ENCODE measurements at places on chromosomes 7 and 10. TPM values are rescaled to one million over a fixed set of nuclear protein-coding genes. Genes with fewer than 3 reads are reported as not detected.

DNA sequence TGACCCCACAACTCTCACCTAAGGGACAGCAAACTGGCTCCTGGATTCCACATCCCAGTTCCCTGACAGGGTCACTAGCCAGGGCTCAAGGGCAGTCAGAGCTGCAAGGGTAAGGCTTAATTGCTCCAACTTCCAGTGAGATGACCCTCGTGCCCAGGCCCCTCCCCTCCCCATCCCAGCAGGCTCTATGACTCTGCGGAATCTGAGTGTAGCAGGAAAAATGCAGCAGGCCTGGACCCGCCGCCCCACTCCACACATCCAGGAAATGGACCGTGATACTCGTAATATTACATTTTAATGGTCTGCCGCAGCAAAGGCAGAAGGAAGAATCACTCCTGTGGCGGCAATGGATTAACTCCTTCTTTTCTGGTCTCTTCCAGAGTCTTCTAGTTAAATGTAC lies 91.7 kb upstream of the CHST15 start:
- DNase-seq = no peak

HOGA1 gene
- polyA plus RNA-seq = not detected

DNA sequence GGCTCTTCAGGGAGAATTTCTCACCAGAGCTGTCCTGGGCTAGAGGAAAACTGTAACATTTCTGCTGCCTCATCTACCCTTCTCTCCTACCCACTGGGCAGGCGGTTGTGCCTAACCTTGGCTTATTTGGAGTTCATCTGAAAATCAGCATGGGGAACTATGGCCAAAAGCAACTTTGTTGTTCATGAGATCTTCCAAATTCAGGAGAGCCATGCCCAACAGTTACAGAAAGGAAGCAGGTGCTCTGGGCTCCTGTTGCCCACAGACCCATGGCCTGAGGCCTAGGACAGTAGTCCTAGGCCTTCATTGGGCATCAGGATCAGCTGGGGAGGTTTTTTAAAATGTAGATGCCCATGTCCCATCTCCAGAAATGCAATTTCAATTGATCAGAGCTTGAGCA lies 85.2 kb downstream of the GRID1 start:
- DNase-seq = no peak

DNA sequence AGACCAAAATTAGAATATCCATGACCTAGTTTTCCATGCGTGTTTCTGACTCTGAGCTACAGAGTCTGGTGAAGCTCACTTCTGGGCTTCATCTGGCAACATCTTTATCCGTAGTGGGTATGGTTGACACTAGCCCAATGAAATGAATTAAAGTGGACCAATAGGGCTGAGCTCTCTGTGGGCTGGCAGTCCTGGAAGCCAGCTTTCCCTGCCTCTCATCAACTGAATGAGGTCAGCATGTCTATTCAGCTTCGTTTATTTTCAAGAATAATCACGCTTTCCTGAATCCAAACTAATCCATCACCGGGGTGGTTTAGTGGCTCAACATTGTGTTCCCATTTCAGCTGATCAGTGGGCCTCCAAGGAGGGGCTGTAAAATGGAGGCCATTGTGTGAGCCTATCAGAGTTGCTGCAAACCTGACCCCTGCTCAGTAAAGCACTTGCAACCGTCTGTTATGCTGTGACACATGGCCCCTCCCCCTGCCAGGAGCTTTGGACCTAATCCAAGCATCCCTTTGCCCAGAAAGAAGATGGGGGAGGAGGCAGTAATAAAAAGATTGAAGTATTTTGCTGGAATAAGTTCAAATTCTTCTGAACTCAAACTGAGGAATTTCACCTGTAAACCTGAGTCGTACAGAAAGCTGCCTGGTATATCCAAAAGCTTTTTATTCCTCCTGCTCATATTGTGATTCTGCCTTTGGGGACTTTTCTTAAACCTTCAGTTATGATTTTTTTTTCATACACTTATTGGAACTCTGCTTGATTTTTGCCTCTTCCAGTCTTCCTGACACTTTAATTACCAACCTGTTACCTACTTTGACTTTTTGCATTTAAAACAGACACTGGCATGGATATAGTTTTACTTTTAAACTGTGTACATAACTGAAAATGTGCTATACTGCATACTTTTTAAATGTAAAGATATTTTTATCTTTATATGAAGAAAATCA lies 35.5 kb downstream of the CAV1 start:
- no peak for DNase-seq

GRCh38 chr10:126701526-126701925 lies 31.0 kb upstream of the C10orf90 start:
- no peak for DNase-seq

- DNase-seq = no peak
These were observed 30.8 kb upstream of the KPNA7 start for GRCh38 chr7:99238558-99239341.

DNA sequence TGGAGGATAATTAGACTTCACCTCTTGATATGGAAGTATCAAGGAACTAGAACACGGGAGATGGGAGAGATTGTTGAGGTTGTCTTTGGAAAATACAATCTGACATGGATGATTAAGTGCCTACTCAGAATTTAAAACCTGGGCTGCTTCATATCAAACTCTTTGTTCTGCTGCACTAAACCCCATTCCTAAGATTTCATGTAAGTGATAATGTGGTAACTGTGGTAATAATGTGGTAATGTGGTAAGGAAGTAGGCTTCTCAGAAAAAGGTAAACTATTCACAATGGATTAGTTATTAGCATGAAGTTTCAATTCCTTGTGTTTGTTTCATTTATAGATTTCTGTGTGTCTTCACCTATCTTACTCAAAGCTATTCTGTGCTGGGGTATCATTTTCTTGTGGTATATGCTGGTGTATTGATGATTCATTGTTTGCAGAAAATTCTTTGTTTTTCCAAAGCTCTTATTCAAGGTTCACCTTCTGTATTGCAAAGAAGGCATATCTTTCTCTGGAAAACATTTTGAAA lies 129.9 kb upstream of the TAC1 start:
- DNase-seq = no peak

GRCh38 chr7:100378114-100378755 lies 4.9 kb downstream of the PILRA start:
- no peak for DNase-seq

DNA sequence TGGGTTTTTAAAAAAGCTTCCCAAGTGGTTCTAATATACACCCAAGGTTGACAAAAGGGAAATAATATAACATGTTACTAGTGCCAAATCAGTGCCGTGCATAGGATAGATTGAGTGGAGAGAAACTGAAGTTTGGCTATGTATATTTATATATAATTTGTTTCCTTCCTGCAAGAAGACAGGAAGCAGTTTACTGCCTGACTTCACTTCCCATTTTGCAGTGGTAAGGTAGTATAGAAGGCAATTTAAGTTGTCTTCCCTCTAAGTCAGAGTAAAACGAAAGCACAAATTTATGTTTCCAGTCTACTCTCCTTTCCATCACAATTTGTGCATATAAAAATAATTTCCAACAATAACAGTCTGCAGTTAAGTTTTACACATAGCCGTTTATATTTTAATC lies 3.4 kb upstream of the HYCC1 start:
- peak; percentile 48 for DNase-seq

DNA sequence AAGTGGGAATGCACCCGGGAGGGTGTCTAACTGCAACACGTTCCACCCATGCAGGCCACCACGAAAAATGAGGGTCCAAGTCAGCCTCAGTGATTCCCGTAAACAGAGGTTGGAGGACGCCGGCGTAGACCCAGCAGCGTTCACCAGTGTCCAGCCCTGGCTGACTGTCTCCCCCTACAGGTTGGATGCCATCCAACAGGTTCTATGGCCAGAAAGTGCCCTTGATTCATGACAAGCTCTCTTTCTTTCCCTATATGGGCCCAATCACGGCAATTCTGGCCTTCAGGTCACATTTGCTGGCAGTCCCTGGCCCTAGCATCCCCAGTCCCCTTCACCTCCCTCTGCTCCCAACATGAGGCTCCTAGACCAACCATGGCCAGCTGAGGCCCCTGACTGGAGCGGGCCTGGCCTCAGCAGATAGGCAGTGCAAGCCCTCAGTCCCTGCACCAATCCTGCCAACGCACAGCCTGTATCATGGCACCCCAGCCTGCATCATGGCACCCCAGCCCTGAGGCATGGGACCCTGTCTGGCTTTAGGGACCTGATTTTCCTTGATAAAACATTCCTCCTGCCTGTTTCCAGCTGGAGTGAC lies 227.4 kb downstream of the GRID1 start:
- no peak for DNase-seq

MOGAT3 gene
- not detected for polyA plus RNA-seq

GRCh38 chr7:131152766-131153165 lies 174.9 kb upstream of the MKLN1 start:
- no peak for DNase-seq

EIF4EBP2 gene
- 44.5 TPM for polyA plus RNA-seq

GPR37 gene
- not detected for polyA plus RNA-seq

- DNase-seq = no peak
These were observed 450.0 kb downstream of the RPS24 start for GRCh38 chr10:78483641-78484040.

DNA sequence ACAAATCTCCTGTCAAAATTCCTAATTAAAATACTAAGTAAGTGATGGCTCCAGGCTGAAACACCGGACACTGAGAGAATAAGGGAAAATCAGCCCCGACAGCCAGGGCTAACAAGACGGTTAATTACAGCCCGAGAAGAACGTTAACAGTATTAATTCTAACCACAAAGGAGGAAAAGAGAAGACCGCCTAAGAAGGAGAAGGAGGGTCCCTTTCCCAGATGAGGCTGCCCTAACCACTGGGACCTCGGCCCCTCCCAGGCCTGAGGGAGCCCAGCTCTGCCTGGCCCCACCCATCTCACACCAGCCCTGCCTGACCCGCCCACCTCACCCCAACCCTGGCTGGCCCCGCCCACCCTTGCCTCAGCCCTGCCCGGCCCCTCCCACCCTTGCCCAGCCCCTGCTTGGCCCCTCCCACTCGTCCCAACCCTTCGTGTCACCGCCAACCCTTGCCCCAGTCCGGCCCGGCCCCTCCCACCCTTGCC lies 51.3 kb downstream of the PWWP2B start:
- DNase-seq = peak; percentile 43

DNA sequence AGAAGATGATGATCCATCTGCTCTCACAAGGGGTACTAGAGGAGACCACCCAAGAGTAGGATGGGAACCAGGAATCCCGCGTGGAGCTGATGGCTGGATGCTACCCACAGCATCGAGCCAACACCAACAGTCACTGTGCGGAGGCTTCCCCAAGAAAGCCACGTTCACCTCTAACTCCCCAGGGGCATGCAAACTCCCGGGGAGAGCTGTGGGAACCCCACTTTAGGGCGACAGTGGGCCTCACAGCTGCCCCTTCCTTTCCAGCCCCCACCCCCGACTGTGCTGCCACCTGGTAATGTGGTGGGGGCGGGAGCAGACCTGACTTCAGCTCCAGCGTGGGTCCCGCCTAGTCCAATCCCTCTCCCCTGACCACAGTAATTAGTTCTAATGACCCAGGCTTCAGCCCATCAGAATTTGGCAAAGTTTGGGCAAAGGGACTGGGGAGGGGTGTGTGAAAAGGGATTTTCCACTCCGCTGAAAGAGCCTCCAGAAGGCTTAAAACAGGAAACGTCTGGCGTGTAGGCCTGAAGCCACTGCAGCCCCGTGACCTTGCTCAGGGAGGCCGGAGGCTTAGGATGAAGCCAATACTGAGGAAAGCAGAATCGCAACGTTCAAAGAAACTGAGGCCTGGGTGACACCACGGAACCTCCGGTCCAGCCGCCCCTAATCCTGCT lies 20.3 kb downstream of the ASB13 start:
- DNase-seq = no peak

DNA sequence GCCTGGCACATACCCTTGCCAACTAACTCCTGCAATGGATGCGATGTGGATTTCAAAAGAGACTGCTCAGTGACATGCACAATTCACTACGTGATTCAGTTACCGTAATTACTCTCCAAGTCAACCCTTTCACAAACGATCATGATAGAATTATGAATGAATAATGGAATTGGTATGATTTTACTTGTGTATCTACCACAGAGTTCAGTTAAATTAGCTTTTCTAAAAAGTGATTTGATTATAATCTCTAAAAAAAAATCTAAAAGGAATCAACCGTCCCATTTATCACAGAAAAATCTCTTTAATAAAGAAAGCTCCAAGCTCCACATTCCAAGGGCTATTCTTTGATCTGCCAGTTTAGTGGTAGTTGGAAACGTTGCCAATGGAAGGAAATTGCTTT lies 30.4 kb upstream of the RSU1 start:
- DNase-seq = no peak

ABCA13 gene
- polyA plus RNA-seq = not detected

- no peak for DNase-seq
These were observed 450.2 kb upstream of the GALNT17 start for GRCh38 chr7:70681469-70682350.

DNA sequence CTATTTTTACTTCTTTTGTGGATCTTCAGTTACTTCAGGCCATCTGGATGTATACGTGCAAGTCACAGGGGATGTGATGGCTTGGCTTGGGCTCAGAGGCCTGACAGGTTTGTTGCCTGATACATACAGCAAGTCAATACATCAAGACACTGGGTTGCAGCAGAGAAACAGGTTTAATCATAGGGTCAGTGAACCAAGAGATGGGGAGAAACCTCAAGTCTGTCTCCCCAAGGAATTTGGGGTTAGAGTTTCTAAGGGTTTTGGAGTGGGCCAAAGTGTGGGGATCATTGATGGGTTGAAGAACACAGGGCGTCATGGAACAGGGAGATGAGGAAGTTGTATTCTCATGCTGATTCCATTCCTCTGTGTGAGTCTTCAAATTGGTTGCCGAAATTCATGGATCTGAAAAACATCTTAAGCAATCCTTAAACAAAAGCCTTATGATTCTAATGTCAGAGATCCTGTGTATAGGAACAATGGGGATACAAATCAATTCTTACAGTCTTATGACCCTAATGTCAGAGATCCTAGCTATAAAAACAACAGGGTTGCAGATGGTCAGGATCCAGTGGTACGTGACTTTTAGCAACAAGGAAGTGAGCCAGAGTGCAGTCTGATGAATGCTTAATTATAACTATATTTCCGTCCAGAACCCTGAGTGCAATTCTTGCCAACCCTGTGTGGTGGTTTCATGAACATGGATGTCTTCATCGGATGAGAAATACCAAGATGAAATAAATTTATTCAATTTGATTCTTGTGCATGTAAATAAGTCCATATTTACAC lies 18.9 kb downstream of the OTUD1 start:
- DNase-seq = no peak

- DNase-seq = no peak
These were observed 312.5 kb downstream of the GPR158 start for GRCh38 chr10:25487266-25487665.

PLXDC2 gene
- polyA plus RNA-seq = 0.15 TPM

FFAR4 gene
- polyA plus RNA-seq = not detected

HABP2 gene
- not detected for polyA plus RNA-seq

ABHD11 gene
- 13.5 TPM for polyA plus RNA-seq

HMX2 gene
- polyA plus RNA-seq = not detected

DNA sequence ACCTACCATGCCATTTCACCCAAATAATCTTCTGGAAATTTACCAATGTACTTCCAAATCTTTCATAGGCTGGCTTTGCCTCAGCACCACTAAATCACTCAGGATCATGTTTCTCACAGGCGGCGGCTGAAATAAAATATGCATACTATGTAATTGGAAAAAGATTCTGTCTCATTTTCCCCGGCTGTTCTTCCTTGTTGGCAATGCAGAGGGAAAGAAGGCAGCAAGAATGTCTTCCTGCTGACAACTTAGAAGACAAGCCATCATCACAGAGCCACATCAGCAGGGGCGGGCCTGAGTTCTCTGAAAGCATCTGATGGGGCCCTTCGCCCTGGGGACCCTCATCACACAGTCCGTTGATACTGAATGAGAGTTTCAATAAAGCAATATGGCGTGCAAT lies 39.2 kb upstream of the COL1A2 start:
- DNase-seq = no peak

GRCh38 chr10:75335191-75335590 lies 66.4 kb downstream of the ZNF503 start:
- no peak for DNase-seq
